Naive B cell (primary cell): ENCODE measurements at places on chromosomes 13 and 19.

DNA sequence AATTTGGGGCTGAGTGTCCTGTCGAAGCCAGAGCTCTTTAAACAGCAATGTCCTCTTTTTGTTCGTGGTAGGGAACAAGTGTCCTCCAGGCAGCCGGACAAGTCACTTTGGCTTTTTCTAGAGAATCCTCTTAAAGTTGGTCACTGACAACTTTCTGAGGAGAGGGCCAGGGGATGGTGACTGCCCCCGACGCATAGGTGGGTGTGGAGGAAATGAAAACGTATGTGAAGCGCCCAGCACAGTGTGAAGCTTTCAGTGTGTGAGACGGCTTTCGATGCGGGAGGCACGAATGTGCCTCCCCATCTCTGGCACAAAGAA, 45.8 kb upstream of the ZNF536 start:
- DNase-seq = no peak

DNA sequence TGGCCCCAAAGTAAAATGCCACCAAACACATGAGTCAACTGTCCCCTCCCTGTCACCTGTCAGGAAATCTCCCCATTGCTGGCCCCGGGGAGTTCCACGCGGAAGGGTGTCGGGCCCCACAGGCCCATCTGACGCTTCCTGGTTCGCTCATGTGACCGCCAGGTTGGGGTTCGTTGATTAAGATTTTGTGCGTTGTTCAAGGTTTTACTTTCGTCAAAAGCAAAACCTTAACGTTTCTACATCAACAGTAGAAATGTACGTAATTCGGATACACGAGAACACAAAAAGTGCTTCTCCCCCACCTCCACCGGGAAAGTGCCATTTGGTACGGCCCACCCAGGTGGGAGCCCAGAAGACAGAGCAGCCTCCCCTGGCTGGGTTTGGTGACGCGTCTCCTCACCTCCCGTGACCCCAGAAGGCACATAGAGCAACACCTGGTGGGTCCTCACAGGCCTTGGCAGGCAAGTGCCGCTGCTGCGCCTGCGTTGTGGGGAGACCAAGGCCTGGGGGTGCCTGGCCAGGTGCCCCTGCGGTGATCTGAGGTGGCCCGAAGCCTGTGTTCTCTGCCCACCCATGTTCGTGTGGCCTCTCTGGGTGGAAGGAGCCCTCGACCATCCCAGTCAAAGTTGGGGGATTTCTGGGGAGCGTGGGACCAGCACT, 161.6 kb downstream of the KDM4B start:
- DNase-seq = peak; percentile 99

DNA sequence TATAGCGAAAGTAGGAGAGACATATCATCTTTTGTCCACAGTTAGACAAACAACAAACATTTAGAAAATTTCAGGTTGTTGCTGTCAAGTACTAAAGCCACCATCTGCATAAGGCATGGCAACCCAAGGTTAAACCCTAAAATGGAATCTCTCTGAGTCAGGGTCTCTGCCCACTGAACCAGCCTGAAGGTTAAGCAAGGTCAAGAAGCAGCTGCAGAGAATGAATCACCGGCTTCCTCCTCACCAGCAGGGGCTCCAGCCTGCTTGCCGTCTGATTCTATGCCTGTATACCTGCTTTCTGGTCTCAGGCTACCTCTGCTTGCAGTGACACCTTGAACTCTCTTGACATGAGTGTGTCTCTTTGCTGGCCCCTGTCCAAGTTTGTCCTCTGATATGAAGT, 726.2 kb upstream of the SGCG start:
- DNase-seq = no peak

DNA sequence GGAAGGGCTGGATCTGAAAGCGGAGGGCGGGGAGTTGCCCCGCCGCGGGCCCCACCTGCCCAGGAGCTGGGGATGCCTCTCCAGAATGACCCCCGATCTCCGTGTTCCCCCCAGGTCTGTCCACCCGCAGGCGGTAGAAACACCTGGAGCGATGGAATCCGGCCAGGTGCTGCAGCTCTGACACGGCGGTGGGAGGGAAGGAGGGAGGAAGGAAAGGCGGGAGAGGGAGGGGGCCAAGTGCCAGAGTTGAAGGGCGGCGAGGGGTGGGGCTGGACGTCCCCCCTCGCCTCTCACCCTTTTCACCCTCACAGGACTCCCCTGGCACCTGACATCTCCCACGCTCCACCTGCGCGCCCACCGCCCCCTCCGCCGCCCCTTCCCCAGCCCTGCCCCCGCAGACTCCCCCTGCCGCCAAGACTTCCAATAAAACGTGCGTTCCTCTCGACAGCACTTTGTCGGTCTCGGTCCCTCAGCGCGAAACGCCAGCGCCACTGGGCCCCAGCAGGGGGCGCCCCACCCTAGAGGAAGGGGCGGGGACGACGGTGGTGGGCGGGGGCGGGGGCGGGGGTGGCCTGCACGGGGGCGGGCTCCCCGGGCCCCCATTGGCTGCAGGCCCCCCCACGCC, 337 bp upstream of the FXYD7 start:
- DNase-seq = peak; percentile 60

DNA sequence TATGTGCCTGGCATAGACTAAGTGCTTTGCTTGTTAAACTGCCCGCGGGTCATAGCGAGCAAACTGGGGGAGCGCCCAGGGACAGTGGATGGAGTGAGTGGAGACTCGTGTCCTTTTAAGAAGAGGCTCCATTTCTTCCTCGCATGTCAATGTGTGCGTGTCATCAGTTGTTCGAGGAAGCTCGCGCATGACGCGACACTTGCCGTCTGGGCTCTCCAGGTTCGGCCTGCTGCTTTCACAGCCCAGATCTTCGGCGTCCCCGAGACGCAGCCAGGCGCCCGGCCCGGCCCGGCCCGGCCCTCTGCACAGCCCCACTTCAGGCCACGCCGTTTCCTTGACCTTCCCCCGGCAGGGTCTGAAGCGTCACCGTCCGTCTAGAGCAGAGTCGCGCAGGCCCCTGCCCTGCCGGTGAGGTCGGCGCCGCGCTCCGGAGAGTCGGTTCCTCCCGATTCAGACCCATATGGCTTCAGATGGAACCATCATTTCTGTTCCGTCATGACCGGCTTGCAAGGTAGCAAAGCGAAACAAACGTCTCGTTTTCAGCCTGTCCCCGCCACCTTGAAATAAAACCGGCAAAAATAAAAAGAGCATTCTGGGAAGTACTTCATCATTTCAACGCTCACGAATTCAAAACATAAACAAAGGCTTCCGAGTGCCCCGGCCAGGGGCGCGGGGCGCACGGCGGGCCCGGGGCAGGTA, 599 bp upstream of the ARHGEF7 start:
- peak; percentile 30 for DNase-seq

DNA sequence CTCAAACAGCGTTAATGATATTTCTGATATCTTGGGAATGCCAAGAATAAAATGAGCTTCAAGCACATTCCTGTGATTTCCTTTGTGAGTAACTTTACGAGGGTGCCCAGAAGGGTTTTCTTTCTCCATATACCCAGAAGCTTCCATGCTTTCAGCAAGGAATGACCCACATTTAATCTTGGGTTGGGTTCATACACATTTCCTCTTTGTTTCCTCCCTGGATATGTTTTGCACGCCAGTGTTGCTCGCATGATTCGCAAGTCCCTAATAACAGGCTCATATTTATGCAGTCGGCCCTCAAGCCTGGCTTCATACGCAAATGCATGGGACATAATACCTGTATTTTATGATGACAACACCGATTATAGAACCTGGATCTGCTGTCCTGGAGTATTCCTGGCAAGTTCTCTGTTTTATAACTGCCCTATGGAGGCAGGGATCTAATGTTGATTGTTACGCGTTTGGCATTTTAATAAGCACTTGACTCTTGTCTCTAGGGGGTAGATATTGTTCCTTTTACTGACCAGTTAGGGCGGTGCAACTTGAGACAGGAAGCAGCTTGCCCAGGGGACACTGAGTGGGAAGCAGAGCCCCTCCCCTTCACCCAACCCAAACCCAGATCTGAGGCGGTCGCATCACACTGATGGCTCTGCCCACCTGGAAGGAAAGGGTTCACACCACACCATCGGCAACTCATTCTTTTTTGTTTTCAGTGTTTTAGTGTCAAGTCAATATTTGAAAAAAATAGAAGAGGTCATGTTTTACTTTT, 220.4 kb upstream of the SOX1 start:
- no peak for DNase-seq

GRCh38 chr19:39084732-39085080, 538 bp downstream of the ACP7 start:
- no peak for DNase-seq

DNA sequence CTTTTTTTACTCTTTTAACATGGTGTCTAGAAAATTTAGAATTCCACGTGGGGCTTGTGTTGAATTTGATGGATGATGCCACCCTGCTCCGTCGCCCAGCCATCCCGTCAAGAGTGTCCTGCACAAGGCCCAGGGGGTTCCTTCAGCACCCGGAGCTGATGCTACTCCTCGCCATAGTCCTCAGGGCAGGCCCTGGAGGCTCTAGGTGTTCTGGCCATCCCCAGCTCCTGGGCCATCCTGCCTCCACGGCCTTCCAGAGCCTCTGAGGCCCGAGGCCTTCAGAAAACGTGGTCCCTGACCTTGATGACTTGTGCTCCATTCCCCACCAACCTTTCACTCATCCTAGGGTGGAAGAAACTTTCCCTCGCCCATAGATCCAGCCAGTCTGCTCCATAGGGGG, 3.3 kb downstream of the AKT1S1 start:
- DNase-seq = no peak

GRCh38 chr19:14383661-14384555, 2.7 kb downstream of the ADGRE5 start:
- DNase-seq = no peak

GRCh38 chr13:34085204-34085603, 267.3 kb downstream of the RFC3 start:
- no peak for DNase-seq

DNA sequence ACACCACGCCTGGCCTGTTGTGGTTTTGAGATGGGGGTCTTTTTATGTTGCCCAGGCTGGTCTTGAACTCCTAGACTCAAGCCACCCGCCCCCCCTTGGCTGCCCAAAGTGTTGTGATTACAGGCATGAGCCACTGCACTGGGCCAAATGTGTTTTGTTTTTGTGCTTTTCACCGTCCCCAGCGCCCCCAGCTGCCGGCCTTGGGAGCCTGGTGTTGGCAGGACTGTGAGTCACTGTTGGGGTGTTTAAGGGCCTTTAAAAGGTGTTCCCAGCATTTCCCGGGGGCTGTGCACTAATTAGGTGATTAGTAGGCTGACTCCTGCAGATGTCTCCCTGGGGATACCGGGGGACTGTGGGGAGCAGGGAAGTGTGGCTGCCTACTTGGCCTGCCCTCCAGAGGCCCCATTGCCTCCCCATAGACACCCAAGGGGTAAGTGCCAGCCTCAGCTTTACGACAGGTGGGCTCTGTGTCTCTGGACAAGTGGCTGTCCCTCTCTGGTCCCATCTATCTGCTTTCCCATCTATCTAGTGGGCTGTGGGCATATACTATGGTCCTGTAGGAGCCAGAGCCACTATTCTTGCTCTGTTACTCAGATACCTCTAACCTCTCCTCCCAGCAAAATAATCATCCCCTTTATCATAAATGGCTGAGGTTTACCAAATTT, 11.8 kb upstream of the TLE5 start:
- DNase-seq = no peak

DNA sequence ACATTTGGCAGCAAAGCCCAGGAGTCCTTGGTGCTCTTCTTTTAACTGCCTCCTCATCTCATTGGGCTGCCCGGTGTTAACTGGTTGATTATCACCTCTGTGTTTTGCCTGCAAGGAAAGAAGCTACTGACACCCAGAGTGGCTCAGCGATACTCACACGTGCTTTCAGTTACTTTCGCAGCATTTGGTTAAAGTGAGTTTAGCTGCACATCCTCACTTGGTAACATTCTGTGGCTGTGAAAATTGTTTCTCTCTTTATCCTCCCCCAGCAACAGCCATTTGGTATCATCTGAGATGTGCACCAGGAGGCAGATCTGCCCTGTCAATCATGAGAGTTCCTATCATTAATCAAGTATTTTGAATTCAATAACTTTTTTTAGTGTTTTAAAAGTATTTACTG, 44.6 kb upstream of the GPR183 start:
- no peak for DNase-seq

GRCh38 chr13:93290503-93290902, 63.9 kb downstream of the GPC6 start:
- DNase-seq = no peak

- DNase-seq = no peak
These were observed 257.3 kb upstream of the SPRY2 start for GRCh38 chr13:80598189-80598588.

DNA sequence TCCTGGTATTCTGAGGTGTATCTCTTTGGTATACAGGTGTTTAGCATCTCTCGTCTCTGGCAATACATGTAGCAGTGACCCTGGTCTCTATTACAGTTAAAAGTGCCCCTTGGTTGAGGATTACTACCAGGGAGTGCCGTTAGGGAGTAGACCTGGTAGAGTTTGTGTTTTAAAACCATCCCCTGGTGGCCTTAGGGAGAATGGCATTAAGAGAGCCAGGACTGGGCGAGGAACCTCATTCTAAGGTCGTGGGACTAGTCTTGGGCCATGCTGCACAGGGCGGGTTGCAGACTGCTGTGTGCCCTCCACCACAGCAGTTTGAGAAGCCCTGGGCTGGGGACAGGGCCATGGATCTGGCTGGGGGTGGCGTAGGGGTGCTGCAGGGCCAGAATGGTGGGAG, 35.0 kb downstream of the B3GLCT start:
- DNase-seq = no peak

DNA sequence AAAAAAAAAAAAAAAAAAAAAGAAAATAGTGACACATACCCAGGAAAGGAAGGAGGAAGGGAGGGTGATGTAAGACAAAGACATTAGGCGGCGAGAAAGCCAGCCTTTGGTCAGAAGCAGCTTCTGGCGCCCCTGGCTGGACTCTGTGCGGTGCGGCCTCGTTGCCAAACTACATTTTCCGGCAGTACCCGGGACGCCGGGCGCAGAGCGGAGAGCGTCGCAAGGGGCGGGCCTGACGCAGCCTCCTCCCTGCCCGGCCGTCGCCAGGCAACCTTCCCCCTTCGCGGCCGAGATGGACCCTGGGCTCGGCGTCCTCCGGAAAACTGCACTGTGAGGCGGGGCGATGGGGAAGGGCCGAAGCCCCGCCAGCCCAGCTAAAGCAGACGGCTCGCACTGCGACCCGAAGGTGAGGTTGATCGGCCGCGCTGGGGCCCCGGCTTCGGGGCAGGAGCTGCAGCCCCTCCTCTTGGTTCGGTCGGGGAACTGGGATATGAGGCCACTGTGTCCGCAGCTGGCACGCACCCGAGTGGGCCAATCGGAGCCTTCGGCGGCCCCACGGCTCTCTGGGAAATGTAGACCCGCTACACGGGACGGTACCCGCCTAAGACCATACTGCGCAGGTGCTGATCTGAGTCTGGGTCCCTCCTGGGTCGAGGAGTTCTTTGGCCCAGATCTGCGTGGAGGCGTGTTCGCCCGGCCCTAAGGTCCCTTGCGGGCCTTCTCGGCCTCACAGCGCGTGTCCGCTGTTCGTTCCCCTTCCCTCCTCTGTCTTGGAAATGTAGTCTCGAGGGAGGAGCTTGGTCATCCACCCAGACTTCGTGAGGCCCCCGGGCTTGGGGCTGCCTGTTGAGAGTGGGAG, 2.3 kb upstream of the MZF1 start:
- DNase-seq = peak; percentile 82

DNA sequence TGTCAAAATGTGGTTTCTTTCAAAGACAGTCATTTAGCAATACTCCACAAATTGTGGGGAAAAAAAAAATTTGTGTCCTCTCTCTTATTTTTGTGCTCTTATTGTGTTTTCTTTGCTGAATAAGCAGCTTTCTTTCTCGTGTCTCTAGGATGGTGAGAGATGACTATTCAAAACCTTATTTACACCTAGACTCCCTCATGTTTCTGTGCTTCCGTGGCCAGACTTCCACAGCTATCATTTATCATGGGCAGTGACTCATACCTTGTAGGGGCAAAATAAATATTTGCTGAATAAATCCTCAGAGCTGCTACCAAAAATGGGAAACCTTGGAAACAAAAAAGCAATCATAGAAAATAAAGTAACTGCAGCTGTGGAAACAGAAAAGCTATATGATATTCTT, 204.9 kb upstream of the MIR17HG start:
- DNase-seq = no peak
